ENCODE measurements at places on chromosomes 6 and 20.

GRCh38 chr6:29596381-29596900, 11.5 kb downstream of the OR2H2 start:
- no peak for DNase-seq

DNA sequence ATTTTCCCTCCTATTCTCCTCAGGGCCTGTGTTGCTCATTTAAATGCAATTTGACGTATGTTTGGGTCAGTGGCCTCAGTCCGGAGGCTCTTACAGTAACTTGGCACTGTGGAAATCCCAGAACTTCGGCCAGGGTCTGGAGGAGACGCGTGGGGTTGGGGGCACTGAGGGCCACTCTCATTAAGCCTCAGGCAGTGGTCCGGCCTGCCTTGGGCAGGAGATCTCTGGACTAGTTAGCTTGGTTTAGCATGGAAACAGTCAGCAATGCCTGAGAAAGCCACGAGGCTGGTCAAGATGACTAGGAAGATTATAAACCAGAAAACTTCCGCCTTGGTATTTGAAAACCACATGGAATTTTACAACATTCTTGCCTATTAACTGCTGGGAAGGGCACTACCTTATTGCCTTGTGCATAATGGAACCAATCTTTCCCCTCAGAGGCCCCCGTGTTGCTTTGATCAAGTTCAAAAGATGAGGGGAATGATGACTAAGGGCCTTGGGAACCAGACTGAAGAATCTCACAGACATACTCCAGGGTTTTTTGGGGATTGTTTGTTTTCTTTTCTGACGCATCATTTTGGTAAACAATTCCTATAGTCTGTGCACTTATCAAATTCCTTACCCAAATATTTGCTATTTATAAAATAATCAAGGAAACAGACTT, 206.0 kb upstream of the PREP start:
- DNase-seq = no peak

- no peak for DNase-seq
Measured at GRCh38 chr6:42066156-42066675, 15.9 kb downstream of the TAF8 start.

GRCh38 chr6:6319952-6320811, at the start of gene F13A1:
Gene F13A1, minus strand, starts transcription at chr6:6320662. Its CDS starts 1,998 bp downstream, at chr6:6318664.
- peak; percentile 68 for DNase-seq

GRCh38 chr6:29723666-29724588, 693 bp downstream of the HLA-F start:
- peak; percentile 72 for DNase-seq

- no peak for DNase-seq
Measured at GRCh38 chr6:170461111-170461510, 92.0 kb downstream of the PSMB1 start.

- DNase-seq = no peak
Measured at GRCh38 chr6:75403563-75404080, 90.0 kb downstream of the FILIP1 start.

DNA sequence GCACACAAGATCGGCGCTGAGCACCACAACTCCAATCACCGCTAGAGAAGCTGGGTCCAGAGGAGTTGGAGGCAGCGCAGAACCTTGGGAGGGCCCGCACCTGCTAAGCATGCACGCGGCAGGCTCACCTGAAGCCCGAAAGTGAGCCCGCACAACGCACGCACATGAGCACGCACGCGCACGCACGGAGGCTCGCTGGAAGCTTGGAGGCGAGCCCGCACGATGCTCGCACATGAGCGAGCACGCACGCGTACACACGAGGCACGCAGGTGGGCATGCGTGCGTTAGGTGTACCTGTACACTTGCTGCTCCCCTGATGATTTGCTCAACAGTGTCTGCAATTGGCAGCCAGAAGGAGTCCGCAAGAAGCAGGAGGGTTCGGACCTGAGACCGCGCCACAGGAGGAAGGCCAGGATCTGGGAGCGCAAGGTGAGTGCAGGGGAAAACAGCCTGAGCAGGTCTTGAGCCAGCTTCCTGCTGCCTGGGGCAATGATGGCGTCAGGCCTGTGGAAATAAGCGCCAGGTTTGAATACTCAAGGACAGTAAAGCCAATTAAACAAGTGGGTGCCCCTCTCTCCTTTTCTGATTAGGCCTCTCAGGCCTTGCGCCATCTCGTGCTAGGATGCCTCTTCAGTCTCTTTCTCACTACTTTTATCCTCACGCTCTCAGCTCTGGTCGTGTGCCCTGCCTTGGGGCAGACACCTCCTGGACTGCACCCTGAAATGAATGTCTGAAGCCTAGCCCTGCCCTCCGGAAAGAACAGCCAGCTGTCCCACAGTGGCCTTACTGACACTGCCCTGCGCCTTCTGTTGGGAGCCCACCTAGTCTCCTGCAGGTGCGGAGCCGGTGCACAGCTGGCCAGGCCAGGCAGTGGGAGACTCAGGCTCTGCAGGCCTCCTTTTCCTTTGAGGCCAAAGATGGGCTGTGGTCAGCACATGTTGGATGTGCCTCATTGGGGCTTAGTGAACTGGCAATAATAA, 340.4 kb downstream of the CDC5L start:
- DNase-seq = no peak

GRCh38 chr6:18070486-18070885, 52.0 kb downstream of the NHLRC1 start:
- DNase-seq = no peak

DNA sequence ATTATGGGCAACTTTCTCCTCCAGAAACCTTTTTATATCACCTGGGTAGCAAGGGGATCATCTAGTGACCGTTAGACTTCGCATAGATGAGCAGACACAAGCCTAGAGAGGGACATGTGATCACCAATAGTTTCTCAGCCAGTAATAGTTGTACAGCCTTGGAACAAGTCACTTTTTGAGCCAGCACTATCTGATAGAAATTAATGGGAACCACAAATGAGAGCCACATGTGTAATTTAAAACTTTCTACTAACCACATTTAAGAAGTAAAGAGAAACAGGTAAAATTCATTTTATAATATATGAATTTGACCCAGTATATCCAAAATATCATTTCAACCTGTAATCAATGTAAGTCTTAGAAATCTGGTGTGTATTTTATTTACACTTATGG, 592 bp upstream of the CTNNBL1 start:
- no peak for DNase-seq

- DNase-seq = no peak
Measured at GRCh38 chr20:50376888-50377459, 133.2 kb upstream of the PTPN1 start.

GRCh38 chr6:126176282-126176681, 163.6 kb upstream of the CENPW start:
- DNase-seq = no peak

GRCh38 chr20:60502881-60503280, 544.7 kb downstream of the CDH26 start:
- DNase-seq = no peak

DNA sequence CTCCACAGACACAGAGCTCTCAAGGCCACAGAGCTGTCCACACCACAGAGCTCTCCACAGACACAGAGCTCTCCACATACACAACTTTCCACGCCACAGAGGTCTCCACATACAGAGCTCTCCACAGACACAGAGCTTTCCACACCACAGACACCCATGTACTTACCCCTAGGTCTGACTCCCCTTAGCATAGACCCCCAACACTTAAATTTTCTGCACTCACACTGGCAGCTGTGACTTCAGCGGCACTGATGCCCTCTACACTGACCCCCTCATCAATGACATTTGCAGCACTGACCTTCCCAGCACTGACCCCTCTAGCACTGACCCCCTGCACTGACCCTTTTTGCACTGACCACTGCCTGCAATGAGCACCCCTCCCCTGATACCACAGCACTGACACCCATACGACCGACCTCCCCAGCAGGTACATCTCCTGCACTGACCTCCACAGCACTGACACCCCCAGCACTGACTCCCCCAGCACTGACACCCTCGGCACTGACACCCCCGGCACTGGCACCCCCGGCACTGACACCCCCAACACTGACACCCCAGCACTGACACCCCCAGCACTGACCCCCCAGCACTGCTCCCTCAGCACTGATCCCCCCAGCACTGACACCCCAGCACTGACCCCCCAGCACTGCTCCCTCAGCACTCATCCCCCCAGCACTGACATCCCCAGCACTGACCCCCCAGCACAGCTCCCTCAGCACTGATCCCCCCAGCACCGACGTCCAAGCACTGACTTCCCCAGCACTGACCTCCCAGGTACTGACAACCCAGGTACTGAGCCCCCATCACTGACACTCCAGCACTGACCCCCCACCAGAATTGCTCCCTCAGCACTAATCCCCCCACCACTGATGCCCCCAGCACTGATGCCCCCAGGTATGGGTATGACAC, 56.5 kb downstream of the ERMARD start:
- no peak for DNase-seq

GRCh38 chr6:44126320-44127149, 717 bp downstream of the MRPL14 start:
- DNase-seq = peak; percentile 78

- DNase-seq = no peak
Measured at GRCh38 chr20:22495172-22495571, 89.2 kb downstream of the FOXA2 start.

DNA sequence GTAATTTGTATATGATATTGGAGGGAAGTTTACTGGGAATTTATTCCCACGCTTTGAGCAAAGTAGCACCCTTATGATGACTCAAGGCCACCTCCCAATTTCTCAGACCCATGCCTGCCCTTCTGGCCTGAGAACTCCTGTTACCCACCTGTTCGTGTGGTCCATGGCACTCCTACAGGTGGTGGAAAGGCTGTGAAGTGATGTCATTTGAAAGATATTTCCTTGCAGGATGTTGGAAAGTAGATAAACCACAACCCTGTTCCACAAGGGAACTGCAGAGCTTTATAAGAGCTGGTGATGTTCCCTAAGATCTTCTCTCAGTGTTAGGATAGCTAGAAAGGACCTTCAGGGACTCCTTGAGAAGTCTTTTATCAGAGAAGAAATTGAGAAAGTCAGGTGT, 70.5 kb downstream of the ADGRG6 start:
- DNase-seq = no peak

- DNase-seq = no peak
Measured at GRCh38 chr6:7136859-7137334, 29.1 kb downstream of the RREB1 start.

DNA sequence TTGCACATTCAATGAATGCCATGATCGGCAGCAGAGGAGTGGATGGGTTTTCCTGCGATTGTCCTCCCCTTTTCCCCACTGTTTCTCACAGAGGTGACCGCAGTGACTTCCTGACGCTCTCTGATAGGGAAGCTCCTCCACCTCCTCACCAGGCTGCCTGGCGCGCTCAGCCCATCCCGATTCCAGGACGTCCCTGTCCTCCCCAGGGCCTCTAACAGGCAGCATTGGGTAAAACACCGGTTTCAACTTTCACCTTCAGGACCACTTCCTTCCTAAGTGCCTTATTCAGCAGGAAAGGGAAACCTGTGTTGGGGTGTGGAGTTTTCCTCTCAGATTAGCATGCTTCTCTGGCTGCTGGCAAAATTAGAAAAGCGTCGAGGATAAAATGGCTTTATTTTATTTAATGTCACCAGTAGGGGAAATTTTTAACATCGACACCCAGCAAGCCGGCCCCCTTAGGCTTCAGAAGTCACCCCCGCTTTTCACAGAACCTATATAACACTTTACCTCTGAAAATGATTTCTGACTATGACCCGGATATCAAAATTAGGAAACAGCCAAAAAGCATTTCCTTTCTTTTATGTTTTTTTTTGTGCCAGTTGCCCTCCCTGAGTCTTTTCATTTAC, 570.4 kb upstream of the GJE1 start:
- peak; percentile 60 for DNase-seq

- DNase-seq = no peak
Measured at GRCh38 chr6:21402368-21402767, 191.2 kb upstream of the SOX4 start.

- DNase-seq = no peak
Measured at GRCh38 chr20:31996996-31997395, 13.2 kb upstream of the CCM2L start.

- no peak for DNase-seq
Measured at GRCh38 chr6:155080881-155081845, 86.0 kb downstream of the TIAM2 start.

DNA sequence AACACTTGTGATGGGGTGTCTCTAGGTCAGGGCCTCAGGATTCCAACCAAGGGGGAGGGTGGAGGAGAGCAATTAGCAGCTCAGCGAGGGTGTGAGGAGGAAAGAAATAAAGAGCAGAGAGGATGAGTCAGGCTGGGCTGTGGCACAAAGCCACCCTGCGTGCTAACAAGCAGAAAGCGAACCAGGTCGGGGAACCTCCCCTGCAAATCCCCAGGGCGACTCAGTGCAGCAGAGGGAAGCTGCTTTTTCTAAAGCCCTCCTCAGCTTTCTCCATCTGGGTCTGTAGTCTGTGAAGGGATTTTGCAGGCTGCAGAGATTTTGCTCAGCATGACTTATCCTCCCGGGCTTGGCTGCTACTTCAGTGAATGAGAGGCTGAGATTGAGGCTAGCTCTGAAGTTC, 6.6 kb upstream of the SPO11 start:
- no peak for DNase-seq

DNA sequence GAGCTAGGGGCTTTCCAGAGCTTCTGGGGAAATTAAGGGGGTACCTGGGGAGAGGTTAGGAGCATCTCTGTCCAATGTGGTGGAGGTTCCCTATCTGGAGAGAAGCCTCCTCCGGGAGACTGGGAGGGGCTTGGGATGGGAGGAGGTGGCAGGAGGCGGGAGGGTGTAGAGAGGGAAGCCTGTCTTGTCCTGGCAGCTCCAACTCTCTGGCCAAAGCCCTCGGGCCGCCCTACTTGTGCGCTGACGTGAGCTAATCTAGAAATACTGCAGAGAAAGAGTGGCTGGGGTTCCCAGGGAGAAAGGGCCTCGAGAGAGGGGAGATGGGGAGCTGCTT, 1.6 kb upstream of the SLC32A1 start:
- DNase-seq = no peak

DNA sequence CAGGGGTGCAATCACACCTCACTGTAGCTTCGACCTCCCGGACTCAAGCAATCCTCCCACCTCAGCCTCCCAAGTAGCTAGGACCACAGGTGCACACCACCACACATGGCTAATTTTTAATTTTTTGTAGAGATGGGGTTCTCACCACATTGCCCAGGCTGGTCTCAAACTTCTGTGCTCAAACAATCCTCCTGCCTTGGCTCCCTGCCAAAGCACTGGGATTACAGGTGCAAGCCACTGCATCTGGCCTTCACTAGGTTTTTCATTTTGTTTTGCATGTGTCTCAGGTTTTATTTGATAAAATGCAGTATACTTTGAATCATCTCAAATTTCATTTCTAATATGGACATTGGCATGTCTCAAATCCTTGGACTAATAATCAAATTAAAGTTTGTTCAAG, 98.7 kb downstream of the SLC16A10 start:
- DNase-seq = no peak

GRCh38 chr6:37122861-37123260, 47.1 kb upstream of the PIM1 start:
- no peak for DNase-seq

DNA sequence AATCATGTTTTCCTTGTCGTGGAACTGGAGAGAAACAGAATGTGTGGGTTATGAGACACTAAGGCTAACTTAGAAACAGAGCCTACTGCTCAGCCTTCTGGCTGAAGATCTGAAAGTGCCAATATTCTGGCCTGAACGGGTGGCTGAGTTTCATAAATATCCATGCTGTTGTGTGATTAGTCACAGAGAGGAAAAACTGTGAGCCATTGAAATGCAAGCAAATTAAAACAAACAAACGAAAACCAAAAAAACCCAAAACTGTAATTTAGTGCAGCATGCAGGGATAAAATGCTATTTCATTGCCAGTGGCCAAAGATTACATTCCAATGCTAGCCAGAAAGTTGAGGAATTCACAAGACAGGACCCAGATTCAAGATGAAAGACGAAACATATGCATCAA, 315.1 kb downstream of the UBE3D start:
- DNase-seq = no peak

GRCh38 chr6:38184585-38185080, 365.1 kb downstream of the ZFAND3 start:
- DNase-seq = no peak
